Osteoblast (primary cell): ENCODE measurements at places on chromosomes 4 and X.

DNA sequence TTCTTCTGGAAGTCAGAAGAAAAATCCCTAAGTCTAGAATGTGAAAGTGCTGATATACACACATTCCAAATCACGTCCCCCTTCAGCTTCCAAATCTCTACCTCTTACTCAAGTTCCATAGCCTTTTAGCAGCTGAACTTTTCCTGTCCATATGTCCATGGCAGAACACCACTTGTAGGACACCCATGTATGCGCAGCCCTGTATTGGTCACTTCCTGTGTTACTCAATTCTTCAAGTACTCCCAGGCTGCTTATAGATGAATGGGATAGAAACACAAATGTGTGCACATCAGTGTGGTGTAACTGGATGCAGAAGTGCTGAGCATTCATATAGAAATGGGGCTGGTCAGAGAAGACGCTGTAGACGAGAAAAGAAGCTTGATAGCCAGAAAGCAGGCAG is 18.8 kb downstream of the SRPX2 start:
- H3K36me3 ChIP-seq: peaks cover 27% of the 10 kb centered on the region
- DNase-seq: no peak
- peaks cover 8% of the 10 kb centered on the region for H3K4me1 ChIP-seq
- H3K27ac ChIP-seq: no peak overlapping the region
- H3K4me3 ChIP-seq: no peak overlapping the region

DNA sequence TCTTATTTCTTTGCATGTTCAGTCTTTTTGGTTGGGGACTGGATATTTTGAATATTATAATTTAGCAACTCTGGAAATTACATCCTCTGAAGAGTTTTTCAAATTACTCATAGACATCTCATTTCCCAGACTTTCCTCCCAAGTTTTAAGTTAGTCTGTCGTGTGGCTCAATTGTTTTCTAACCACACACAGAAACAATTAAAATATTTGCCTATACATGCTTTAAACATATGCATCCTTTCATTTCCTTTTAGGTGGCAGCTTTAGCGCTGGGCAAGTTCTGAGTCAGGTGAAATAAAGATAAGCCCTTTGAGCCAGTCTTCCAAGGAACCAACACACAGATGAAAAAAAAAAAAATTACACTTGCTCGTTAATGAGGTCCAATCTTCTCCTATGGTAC is 307.0 kb upstream of the SPOCK3 start:
- no peak overlapping the region for H3K27ac ChIP-seq
- no peaks in the 10 kb centered on the region for H3K4me1 ChIP-seq
- H3K36me3 ChIP-seq: no peaks in the 10 kb centered on the region

- peak; percentile 66 for DNase-seq
- no peak overlapping the region for H3K4me3 ChIP-seq
- H3K4me1 ChIP-seq: peaks cover 37% of the 10 kb centered on the region
- no peaks in the 10 kb centered on the region for H3K27me3 ChIP-seq
Observed at GRCh38 chr4:169098054-169098497, 88.0 kb upstream of the CBR4 start.

DNA sequence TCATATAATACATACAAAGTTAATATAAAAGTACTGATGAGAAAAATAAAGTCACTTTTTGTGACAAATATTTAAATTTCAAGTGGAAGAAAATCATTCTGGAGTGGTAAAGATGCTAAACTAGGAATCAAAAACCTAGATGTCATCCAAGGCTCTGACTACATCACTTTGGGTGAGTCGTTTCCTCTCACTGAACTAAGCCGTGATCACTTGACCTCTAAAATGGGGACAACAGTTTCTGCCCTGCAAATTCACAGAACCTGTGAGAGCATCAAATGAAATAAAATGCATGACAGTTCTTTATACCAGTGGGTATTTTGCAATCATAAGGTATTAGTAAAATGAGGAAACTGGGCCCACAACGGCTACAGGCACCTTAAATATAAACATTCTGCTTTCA is 63.8 kb downstream of the PRDM5 start:
- H3K4me1 ChIP-seq: peaks cover 4% of the 10 kb centered on the region
- H3K27ac ChIP-seq: no peak overlapping the region
- DNase-seq: no peak
- H3K27me3 ChIP-seq: no peaks in the 10 kb centered on the region
- H3K4me3 ChIP-seq: no peak overlapping the region
- H3K36me3 ChIP-seq: no peaks in the 10 kb centered on the region

DNA sequence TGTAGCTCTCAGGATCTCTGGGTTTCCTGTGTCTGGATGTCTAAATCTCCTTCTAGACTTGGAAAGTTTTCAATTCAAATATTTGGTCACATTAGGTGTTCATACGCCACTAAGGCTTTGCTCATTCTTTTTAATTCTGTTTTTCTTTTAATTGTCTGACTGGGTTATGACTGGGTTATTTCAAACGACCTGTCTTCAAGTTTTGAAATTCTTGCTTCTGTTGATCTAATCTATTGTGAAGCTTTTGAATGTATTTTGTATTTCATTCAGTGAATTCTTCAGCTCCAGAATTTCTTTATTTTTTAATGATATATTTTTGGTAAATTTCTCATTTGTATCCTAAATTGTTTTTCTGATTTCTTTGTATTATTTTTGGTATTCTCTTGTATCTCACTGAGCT is 81.0 kb upstream of the PCDH10 start:
- H3K4me1 ChIP-seq: no peaks in the 10 kb centered on the region
- no peak overlapping the region for H3K27ac ChIP-seq
- no peak overlapping the region for H3K4me3 ChIP-seq
- no peaks in the 10 kb centered on the region for H3K27me3 ChIP-seq
- DNase-seq: no peak
